ENCODE measurements at places on chromosomes 4 and X.

- DNase-seq, result peak; percentile 12
- H3K27ac ChIP-seq, result peak overlapping the region; percentile 96
- peaks cover 12% of the 10 kb centered on the region for H3K4me1 ChIP-seq
- H3K4me3 ChIP-seq, result peak overlapping the region; percentile 88
These were observed 103.6 kb downstream of the UCHL1 start for GRCh38 chr4:41360214-41360920.

- DNase-seq, result no peak
- H3K27me3 ChIP-seq, result no peaks in the 10 kb centered on the region
- H3K36me3 ChIP-seq, result no peaks in the 10 kb centered on the region
- no peak overlapping the region for H3K27ac ChIP-seq
- H3K4me1 ChIP-seq, result no peaks in the 10 kb centered on the region
These were observed 307.3 kb downstream of the RAPGEF2 start for GRCh38 chr4:159410076-159410777.

GRCh38 chr4:69888336-69888735 lies 28.4 kb upstream of the SULT1E1 start:
- no peaks in the 10 kb centered on the region for H3K4me1 ChIP-seq
- H3K27ac ChIP-seq, result no peak overlapping the region
- H3K27me3 ChIP-seq, result no peaks in the 10 kb centered on the region
- no peaks in the 10 kb centered on the region for H3K36me3 ChIP-seq

GRCh38 chr4:139873111-139873860 lies 207.7 kb downstream of the MGST2 start:
- no peak overlapping the region for H3K27ac ChIP-seq
- no peak overlapping the region for H3K4me3 ChIP-seq
- DNase-seq, result no peak
- H3K27me3 ChIP-seq, result no peaks in the 10 kb centered on the region

DNA sequence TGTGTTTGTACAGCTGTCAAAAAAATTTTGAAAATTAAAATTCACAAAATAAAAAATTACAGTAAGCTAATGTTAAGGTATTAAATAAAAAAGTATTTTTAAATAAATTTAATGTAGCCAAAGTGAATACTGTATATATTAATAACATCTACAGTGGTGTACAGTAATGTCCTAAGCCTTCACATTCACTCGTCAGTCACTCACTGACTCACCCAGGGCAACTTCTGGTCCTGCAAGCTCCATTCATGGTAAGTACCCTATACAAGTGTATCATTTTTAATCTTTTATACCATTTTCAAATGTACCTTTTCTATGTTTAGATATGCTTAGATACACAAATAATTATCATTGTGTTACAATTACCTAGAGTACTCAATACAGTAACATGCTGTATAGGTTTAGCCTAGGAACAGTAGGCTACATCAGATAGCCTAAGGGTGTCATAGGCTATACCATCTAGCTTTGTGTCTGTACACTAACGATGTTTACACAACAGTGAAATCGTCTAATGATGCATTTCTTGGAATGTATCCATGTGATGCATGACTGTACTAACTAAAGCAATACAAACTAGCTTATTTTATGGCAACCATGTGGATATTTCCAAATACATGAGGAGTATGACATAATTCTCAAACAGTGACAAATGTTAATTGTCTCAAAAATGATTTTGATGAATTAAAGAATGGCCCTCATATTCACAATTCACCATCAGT lies 13.7 kb downstream of the DDX60 start:
- no peak overlapping the region for H3K4me3 ChIP-seq
- no peaks in the 10 kb centered on the region for H3K27me3 ChIP-seq
- no peak overlapping the region for H3K27ac ChIP-seq
- DNase-seq, result no peak
- H3K36me3 ChIP-seq, result peaks cover 29% of the 10 kb centered on the region

DNA sequence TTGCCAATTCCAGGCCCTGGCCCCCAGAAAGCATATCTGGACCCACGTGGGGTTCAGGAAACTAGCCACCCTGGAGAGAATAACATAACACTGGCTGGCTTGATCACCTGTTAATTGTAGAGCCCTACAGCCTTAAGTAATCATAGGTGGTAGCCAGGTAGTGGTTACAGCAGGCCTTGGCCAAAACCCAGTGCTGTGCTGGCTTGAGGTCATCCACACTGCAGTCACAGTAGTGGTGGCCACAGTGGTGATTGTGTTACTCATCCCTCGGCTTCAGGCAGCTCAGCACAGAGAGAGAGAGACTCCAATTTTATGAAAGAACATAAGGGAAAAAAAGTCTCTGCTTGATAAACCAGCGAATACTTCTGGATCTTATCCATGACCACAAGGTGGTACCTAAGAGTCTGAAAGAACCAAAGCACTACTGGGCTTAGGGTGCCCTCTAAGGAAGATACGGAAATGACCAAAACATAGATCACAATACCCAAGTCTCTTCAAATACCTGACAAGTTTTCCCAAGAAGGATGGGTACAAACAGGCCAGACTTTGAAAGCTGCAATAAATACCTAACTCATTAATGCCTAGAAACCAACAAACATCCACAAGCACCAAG lies 46.6 kb upstream of the CDX4 start:
- H3K27me3 ChIP-seq, result no peaks in the 10 kb centered on the region
- no peak for DNase-seq
- H3K4me1 ChIP-seq, result no peaks in the 10 kb centered on the region
- no peak overlapping the region for H3K27ac ChIP-seq
- H3K4me3 ChIP-seq, result no peak overlapping the region
- no peaks in the 10 kb centered on the region for H3K36me3 ChIP-seq

DNA sequence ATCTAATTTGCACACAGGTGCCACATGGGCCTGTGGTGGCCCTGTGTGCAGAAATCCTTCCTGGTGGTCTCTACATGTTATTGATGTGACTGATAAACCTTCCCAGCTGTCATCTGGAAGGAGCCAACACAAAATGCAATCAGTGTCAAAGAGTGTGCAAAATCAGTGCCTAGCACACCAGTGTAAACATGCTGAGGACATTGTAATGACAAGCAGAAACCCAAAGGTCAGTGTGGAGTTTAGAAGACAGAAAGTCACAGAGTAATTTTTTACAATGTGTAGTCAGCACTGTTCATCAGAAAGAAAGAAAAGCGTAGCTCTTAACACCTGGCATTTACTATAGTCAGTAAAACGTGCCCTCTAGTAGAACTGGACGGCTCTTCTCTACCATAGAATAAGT lies 50.3 kb downstream of the PHKA2 start:
- H3K27ac ChIP-seq, result no peak overlapping the region
- DNase-seq, result no peak
- H3K4me3 ChIP-seq, result no peak overlapping the region
- H3K4me1 ChIP-seq, result no peaks in the 10 kb centered on the region
- peaks cover 10% of the 10 kb centered on the region for H3K36me3 ChIP-seq

- no peaks in the 10 kb centered on the region for H3K27me3 ChIP-seq
- H3K4me3 ChIP-seq, result no peak overlapping the region
- H3K4me1 ChIP-seq, result no peaks in the 10 kb centered on the region
- H3K27ac ChIP-seq, result no peak overlapping the region
- H3K36me3 ChIP-seq, result no peaks in the 10 kb centered on the region
- DNase-seq, result no peak
These were observed 1.7 kb downstream of the PLAC8 start for GRCh38 chr4:83112678-83113428.

GRCh38 chrX:19624739-19625138 lies 109.4 kb upstream of the MAP3K15 start:
- no peak for DNase-seq
- no peaks in the 10 kb centered on the region for H3K4me1 ChIP-seq
- H3K27me3 ChIP-seq, result no peaks in the 10 kb centered on the region
- H3K27ac ChIP-seq, result no peak overlapping the region
- H3K4me3 ChIP-seq, result no peak overlapping the region

DNA sequence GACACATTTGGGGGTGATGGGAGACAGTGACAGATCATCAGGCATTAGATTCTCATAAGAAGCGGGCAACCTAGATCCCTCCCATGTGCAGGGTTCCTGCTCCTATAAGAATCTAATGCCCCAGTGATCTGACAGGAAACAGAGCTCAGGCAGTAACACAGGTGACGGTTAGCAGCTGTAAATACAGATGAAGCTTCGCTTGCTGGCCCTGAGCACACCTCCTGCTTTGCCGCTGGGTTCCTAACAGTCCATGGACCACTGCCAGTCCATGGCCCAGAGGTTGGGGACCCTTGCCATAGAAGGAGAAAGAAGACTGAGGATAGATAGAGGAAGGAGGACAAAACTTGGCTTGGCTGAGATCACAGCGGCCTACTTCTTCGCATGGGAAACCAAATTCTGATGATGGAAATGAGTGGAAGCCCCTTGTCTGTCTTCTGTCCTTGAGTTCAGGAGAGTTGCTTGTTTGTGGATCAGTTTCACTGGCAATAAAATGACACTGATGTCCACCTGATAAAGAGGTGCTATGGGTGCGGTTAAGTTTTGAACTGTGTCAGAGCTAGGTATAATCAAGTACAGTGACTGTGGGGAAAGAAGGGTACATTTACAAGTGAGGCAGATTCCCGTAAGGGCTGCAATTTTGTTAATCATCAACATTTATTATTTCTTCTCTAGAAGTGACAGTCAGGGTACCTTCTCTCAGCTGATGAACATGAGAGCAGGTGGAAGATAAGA lies 1.7 kb upstream of the TIFA start:
- no peaks in the 10 kb centered on the region for H3K36me3 ChIP-seq
- H3K27ac ChIP-seq, result no peak overlapping the region
- no peak overlapping the region for H3K4me3 ChIP-seq
- no peak for DNase-seq

GRCh38 chrX:404656-405055 lies 17.9 kb upstream of the PPP2R3B start:
- H3K27me3 ChIP-seq, result no peaks in the 10 kb centered on the region
- H3K4me1 ChIP-seq, result no peaks in the 10 kb centered on the region
- no peak overlapping the region for H3K27ac ChIP-seq
- H3K36me3 ChIP-seq, result no peaks in the 10 kb centered on the region
- no peak for DNase-seq

DNA sequence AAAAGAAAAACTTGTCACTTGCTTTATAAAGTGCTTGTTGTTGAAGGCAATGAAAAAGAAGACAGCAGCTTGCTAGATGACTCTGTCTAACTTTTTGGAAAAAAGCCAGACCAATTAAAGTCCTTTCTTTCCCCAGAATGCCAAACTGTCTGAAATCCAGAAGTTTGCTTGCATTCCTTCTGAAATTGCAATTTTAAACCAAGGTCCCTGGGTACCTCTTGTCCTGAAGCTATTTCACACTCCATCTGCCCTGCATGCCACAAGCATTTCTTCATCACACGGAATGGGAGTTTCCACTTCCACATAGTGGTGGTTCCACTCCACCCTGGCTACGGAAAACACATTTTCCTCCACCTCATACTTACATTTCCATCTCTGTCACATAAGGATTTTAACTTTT lies 101.0 kb downstream of the PAPSS1 start:
- H3K27ac ChIP-seq, result peak overlapping the region; percentile 57
- H3K4me3 ChIP-seq, result no peak overlapping the region
- DNase-seq, result no peak

All from ascending aorta (tissue), 2 donors.